ENCODE measurements at places on chromosomes 11 and 22.

DNA sequence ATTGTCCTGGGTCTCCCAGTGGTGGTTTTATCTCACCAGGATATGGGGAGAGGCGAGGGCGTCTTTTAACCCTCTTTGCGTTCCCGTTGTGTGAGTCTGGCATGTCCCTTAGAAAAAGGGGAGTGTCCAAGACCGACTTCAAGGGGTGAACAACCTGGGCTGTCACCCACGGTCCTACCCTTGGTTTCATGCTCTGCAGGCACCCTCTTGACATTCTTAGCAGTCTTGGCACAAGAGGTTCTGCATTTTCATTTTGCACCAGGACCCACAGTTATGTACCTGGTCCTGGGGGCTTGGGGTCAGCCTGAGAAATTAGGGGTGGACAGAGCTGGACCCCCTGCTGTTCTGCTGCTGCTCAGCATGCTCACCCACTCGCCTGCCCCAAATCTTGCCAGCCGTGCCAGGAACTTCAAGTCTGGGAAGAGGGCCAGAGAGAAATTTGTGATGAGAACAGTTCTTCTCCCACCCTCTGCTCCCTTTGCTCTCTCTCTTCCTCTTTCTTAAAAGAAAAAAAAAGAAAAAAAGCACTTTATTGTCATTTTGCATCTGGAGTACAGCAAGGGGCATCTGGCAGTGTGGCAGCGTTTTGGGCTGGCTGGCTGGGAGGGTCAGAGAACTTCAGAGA is 471.2 kb downstream of the MIAT start:
- no peak for DNase-seq

- DNase-seq, result no peak
These were observed 977.6 kb downstream of the BRD1 start for GRCh38 chr22:48849963-48850657.

DNA sequence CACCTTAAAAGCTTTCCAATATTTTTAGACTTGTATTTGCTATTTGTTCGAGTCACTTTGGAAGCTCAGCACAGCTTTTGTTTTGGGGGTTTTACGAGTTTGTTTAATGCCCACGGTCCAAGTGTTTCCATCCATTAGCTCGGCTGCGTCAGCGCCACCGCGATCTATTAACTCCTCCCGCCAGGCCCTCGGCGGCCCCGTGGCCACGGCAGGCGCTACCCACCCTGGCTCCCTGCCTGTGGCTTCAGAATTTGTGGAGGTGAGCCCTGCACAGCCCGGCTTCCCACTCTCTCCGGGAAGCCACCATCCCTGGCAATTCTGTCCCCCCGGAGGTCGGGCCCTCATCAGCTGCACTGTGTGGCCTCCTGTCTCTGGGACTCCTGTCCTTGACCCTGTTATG is 648.5 kb downstream of the BRD1 start:
- DNase-seq, result no peak

GRCh38 chr11:46759196-46759595 is 40.2 kb downstream of the F2 start:
- no peak for DNase-seq

DNA sequence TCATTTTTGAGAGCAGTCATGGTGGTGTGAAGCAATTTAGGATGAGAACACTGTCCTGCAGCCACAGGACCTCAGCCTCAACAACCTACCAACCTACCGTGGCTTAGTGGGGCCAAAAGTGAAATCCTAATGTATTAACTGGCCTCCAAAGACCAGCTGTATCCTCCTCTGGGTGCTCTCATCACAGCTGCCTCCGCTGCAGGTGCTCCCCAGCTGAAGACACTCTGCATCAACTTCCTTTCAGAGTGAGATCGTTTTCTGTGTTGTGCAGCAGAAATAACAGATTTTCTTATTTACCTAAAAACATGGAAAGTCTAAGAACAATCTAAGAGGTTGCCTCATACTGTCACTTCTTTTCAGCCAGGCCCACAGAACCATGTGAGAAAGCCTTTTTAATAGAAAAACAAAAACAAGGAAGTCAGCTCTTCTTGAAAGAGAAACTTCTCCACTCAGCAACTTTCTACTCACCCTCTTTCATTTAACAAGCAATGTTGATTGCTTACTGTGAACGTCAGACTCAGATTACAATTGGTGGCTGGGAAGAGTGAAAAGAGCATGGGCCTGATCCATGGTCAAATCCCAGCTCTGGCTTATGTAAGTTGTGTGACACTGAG is 136.1 kb downstream of the TENM4 start:
- DNase-seq, result no peak

DNA sequence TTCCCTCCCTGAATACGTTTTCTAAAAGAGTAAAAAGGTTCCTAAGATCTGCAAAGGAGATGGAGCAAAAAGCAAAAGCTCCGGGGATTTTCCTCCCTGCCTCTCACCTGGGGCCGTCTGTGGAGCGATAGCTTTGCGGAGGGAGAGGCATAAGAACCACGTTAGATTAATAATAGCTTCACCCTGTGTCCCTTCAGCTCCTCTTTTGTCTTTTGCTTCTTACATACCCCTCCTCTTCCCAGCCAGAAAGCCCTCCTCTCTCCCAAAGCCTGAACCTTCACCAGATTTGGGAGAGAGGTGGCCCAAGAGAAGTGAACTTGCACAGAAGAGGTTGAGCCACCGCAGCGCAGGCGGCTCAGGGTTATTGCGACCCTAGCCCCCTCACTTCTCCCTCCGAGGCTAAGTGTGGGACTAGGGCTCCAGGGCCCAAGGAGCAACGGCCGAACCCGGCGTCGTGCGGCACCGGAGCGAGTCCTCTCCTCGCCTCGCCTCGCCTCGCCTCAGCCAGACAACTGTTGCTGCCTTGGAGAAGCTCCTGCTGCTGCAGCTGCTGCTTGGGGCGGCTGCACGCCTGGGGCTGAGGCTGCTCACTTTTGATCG is 97.6 kb upstream of the HSD17B12 start:
- no peak for DNase-seq

DNA sequence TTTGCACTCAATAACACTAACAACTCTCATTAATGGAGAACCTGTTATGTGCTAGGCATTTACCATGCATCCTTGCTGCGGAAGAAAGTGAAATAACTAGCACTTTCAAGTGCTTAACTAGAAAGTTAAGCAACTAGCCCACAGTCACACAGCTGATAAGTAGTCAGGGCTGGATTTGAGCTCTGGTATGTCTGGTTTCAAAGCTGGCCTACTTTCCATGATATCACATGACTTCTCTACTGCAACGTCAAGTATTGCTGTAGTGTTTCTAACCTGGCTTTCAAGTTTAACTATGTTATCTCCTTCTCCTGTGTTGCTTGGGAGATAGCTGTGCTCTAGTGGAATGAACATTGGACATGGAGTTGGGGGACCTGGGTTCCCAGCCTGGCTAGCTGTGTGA is 12.1 kb downstream of the SLC15A3 start:
- no peak for DNase-seq

- no peak for DNase-seq
These were observed 3911.2 kb upstream of the OR11H1 start for GRCh38 chr22:11616811-11617210.

GRCh38 chr11:33262011-33262645 is 4.9 kb downstream of the HIPK3 start:
- DNase-seq, result no peak

DNA sequence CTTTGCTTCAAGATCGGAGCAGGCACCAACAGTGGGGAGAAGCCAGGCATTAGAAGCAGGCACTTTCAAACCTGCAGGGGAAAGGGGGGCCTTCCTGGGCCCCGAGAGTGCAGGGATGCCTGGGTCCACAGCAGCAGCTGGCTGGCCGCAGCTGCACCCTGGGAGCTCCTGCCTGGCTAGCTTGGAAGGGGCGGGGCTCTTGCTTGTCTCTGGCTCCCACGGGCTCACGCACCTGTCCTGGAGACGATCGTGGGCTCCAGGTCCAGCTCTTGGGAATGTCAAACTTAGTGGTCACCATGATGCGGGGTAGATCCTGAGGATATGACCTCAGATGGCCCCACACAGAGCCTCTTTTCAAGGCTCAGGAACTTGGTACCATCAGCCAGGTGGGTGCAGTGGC is 1673.2 kb downstream of the LRRC4C start:
- no peak for DNase-seq

GRCh38 chr22:40890881-40891280 is 29.0 kb upstream of the DNAJB7 start:
- DNase-seq, result no peak

DNA sequence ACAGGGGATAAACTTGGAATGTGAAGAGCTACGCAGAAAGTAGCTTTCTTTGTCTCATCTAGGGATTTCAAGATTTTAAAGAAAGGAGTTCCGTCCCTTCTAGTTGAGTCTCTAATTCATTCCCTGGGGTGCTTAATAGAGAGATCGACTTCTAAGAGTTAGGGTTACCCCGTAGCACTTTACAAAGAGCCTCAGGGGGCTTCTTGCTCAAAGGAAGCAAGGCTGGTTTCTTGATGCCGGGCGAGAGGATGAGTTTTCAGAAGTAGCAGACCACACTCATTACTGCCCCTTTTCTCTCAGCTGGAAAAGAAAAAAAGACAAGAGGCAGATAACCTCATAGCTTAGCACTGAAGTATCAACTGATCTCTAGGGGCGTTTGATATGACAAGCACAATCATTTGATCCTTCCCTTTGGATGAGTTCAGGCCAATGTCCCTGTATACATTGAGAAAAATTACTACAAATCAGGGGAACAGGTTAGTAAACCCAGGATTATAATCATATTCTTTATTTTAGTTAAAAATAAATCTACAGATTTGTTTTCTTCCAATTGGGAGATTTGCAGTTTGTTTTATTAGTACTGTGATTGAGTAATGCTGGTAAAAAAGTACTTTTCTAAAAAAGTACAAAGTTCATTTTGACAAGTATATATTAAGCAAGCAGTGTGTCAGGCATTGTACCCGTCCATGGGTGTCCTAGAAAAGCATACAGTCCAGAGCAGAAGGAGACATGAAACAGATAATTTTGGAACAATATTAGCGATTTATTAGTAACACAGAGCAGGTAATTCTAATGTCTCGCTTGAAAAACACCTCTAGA is 18.7 kb downstream of the ELMOD1 start:
- no peak for DNase-seq

GRCh38 chr11:125180413-125181305 is 16.1 kb downstream of the PKNOX2 start:
- no peak for DNase-seq
